ENCODE measurements at places on chromosomes 7 and 10. TPM values are rescaled to one million over a fixed set of nuclear protein-coding genes. Genes with fewer than 3 reads are reported as not detected.

SPDYE5 gene
- total RNA-seq: not detected

THNSL1 gene
- total RNA-seq: 2.1 TPM

ANXA8 gene
- total RNA-seq: not detected

SLC12A9 gene
- total RNA-seq: 72.6 TPM

MACROH2A2 gene
- total RNA-seq: 3.8 TPM

ZNF736 gene
- 24.2 TPM for total RNA-seq

HBP1 gene
- total RNA-seq: 211 TPM

SAMD9 gene
- 42.2 TPM for total RNA-seq

TFAM gene
- 39.2 TPM for total RNA-seq

PFKFB3 gene
- total RNA-seq: 93.9 TPM

C10orf62 gene
- total RNA-seq: not detected

TWIST1 gene
- total RNA-seq: 0.18 TPM

ZNF727 gene
- total RNA-seq: 0.85 TPM

ACADSB gene
- 33.2 TPM for total RNA-seq

DNA sequence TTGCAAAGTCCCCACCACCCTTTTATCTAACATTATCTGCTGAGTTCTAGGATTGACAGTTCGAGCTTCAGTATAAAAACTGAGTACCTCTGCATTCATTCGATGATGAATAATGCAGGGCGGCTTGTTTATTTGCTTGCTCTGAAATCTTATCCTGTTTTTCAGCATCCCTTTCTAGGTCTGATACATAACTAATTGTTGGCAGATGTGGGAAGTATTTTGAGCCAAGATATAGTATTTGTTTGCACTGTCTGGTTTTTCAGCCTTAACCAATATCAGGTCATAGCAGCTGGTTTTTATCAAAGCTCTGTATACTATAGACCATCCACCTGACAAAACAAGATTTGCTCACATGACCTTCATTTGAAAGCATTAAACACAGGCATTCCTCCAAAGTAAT lies 161.4 kb downstream of the TFEC start:
- H3K4me3 ChIP-seq: no peak overlapping the region
- no peaks in the 10 kb centered on the region for H3K36me3 ChIP-seq
- H3K27me3 ChIP-seq: no peaks in the 10 kb centered on the region

DNA sequence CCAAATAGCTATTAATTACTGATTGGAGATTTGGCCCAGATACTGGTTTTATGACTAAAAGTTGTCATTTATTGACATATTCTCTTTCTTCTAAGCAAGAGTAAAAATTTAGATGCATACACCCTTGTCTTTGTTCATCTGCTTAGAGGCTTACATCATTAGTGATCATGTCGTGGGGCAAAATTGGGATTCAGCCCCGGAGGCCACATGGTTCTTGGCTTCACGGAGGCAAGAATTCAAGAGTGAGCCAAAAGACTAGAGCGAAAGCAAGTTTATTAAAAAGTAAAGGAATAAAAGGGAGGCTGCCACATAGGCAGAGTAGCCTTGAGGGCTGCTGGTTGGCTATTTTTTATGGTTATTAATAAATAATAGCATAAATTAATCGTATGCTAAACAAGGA lies 41.1 kb downstream of the MINPP1 start:
- no peaks in the 10 kb centered on the region for H3K4me1 ChIP-seq
- no peaks in the 10 kb centered on the region for H3K27me3 ChIP-seq
- no peak overlapping the region for H3K4me3 ChIP-seq
- no peak for DNase-seq

DNA sequence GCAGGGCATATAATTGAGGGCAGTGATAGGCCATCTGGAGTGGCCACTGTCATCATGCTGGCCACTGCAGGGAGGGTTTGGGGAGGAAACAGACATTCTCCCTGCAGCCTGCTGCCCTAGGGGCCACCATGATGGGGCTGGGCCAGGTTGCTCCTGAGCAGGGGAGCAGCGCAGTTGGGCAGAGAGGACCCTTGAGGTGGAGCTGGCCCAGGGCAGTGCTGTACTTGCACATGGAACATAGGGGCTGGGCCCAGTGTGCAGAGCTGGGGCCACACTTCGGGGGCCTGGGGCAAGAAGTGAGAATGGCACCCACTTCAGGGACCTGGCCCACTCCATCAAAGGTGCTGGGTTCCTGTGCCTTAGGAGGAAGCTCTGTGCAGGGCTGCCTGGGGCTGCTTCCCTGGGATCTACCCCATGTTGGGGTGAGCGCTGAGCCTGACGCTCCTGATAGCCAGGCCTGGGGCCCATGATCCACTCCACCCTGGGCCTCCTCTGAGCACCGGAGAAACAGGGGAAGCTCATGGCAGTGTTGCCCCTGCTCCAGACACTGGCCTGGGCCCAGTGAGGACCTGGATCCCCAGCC lies 21.3 kb upstream of the NUB1 start:
- H3K27ac ChIP-seq: no peak overlapping the region
- no peak overlapping the region for H3K4me3 ChIP-seq
- H3K4me1 ChIP-seq: no peaks in the 10 kb centered on the region
- H3K36me3 ChIP-seq: no peaks in the 10 kb centered on the region

GRCh38 chr10:73018632-73019031 lies 64.0 kb upstream of the PLA2G12B start:
- H3K27me3 ChIP-seq: no peaks in the 10 kb centered on the region
- H3K4me3 ChIP-seq: no peak overlapping the region
- H3K4me1 ChIP-seq: no peaks in the 10 kb centered on the region
- no peak overlapping the region for H3K27ac ChIP-seq
- H3K36me3 ChIP-seq: peaks cover 41% of the 10 kb centered on the region

DNA sequence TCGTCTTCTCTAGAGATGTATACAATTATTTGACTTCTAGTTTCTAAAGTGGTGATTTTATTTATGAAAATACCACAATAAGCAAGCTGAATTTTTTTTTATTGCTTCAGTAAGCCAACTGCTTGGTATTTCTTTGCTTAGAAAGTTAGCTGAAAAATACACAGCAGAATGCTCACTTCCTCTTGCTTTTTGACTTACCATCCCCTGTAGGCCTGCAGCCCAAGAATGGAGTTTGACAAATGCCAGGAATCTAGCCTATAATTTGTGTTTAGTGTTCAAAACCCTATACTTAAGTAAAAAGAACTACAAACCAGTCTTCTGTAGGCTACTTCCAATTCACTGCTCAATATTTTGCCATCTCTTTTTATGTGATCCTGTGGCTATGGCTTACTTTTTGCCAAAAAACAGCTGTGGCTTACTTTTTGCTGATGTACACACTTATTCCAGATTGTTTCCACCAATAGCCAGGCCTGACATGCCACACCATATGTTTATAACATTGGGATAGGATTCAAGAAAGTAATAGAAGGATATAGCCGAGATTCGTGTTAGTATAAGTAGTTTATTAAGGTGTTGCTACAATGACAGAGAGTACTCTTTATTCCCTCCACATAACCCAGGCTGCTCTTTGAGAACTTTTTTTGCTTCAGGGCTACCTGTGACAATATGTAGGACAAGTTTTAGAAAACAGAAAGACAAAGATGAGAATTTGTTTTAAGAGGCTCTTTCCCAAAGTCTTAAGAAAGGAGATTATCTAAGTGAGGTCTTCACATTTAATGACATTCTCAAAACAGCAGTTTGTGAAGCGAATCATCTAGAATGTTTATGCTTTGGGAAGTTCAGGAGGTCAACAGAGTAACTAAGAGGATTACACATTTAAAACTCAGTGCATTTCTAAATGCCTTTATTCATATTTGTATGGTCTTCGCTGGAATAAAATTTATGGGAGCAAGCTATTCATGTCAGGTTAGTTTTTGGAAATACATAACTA lies 263.9 kb upstream of the FZD1 start:
- no peaks in the 10 kb centered on the region for H3K27me3 ChIP-seq
- DNase-seq: no peak
- no peak overlapping the region for H3K4me3 ChIP-seq
- H3K27ac ChIP-seq: no peak overlapping the region

DNA sequence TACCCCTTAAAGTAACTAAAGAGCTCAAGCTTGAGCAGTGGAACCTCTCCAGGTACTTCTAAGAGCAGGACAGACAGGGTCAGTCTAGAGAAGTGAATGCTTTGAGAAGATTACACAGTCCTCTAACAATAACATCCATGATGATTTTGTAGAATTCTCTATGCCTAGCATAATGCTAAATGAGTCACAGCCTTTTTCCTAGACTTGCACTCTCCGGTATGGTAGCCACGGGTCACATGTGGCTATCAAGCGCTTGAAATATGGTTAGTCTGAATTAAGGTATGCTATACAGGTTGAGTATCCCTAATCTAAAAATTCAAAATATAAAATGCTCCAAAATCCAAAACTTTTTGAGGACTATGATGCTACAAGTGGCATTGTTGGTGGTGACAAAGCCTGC lies 166.6 kb upstream of the MKLN1 start:
- H3K27me3 ChIP-seq: peaks cover 2% of the 10 kb centered on the region
- H3K36me3 ChIP-seq: no peaks in the 10 kb centered on the region
- no peak overlapping the region for H3K27ac ChIP-seq

GRCh38 chr7:117493460-117493859 lies 13.6 kb downstream of the CFTR start:
- H3K27ac ChIP-seq: no peak overlapping the region
- no peak for DNase-seq
- no peaks in the 10 kb centered on the region for H3K27me3 ChIP-seq

DNA sequence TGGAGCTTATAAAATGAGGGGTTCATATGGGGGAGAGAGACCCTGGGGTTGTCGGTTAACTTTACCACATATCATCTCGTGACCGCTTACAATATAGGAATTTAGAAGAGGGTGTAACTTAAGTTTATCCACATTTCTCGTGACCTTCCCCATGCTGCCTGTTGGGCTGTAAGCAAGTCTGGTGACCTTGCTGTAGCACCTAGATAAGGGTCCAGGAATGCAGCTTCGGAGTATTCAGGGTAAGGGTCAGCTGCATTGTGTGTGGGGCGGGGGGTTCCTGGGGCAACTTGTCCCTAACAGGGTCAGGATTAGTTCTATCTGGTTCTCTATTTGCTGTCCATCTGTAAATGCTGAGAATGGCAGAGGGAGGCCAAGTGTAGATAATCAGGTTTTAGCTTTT lies 1.3 kb upstream of the CHST3 start:
- DNase-seq: no peak
- no peaks in the 10 kb centered on the region for H3K36me3 ChIP-seq
- H3K4me3 ChIP-seq: no peak overlapping the region

DNA sequence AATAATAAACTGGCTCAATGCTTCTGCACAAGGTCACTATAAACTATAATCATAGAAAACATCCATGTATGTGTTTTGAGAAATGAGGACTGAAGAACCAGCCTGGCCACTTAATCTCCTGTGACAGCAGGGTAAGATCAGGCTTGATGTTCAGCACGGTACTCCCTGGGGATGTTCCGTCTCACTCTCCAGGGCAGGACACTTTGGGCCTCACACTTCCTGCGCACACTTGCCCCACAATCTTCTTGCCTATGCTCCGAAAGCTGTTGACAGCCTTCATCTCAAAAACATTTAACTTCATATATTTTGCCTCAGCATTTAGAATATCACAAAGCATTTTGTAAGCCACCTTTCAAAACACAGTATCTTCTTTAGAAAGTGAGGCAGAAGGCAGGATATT lies 92.7 kb downstream of the PARD3 start:
- H3K4me1 ChIP-seq: no peaks in the 10 kb centered on the region
- H3K4me3 ChIP-seq: no peak overlapping the region
- H3K36me3 ChIP-seq: no peaks in the 10 kb centered on the region

GRCh38 chr10:132296666-132297443 lies 10.9 kb downstream of the STK32C start:
- no peaks in the 10 kb centered on the region for H3K36me3 ChIP-seq
- peaks cover 19% of the 10 kb centered on the region for H3K27me3 ChIP-seq
- no peak overlapping the region for H3K27ac ChIP-seq

- H3K27ac ChIP-seq: no peak overlapping the region
- no peaks in the 10 kb centered on the region for H3K36me3 ChIP-seq
- H3K27me3 ChIP-seq: no peaks in the 10 kb centered on the region
- H3K4me1 ChIP-seq: no peaks in the 10 kb centered on the region
These were observed 147.8 kb upstream of the SEMA3E start for GRCh38 chr7:83796760-83797159.

DNA sequence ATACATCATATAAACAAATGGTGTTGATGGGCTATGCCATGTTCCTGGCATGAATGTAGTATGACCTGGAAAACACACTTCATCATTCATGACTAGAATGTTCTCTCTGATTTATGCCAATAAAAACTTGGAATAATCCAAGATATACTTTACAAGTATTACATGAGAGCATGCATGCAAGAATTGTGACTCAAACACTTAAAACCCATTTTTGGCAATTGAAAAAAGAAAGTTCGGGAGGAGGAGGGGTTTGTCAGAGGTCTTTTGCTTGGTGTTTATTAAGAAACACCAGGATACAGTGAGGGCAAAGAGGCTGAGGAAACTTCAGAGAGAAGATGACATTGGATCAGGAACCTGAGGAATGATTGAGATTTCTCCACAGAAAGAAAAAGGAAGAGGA lies 10.2 kb upstream of the CUL1 start:
- no peak overlapping the region for H3K27ac ChIP-seq
- no peak overlapping the region for H3K4me3 ChIP-seq
- no peaks in the 10 kb centered on the region for H3K4me1 ChIP-seq

DNA sequence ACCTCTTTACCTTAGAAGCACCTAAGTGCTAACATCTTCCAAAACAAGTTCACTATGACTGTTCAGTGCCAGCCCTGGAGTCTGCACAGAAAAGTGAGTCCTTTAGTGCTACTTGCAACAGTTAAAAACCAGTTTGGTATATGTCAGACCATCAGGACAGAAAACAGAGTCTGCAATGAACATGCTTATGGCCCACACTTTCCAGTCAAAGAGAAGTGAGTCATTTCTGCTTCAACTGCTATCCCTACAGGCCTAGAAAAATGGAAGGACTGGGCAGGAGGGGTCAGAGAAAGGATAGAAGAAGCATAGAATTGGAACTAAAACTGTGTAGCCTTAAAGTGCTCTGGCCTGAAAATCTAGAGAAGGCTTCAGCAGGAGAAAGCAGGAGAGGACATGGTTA lies 108.0 kb downstream of the PDE1C start:
- H3K4me3 ChIP-seq: no peak overlapping the region
- H3K4me1 ChIP-seq: no peaks in the 10 kb centered on the region
- no peak for DNase-seq
- no peaks in the 10 kb centered on the region for H3K36me3 ChIP-seq

GRCh38 chr10:86770412-86770960 lies 14.1 kb downstream of the BMPR1A start:
- no peaks in the 10 kb centered on the region for H3K27me3 ChIP-seq
- DNase-seq: no peak
- no peaks in the 10 kb centered on the region for H3K4me1 ChIP-seq
- no peaks in the 10 kb centered on the region for H3K36me3 ChIP-seq
- H3K27ac ChIP-seq: no peak overlapping the region

DNA sequence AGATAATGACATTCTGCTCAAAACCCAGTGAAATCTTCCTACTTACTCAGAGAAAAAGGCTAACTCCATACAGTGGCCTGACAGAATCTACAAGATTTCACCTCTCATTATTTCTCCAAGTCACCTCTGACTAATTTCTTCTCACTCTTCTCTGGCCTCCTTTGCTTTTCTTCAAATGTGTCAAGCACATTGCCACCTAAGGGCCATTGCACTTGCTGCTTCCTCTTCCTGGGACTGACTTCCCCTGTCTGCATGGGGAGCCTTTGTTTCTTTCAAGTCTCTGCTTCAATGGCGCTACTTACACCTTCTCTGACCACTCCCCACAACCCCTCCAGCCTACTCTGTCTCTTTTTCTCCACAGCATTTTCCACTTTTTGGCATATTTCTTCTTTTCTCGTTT lies 36.0 kb downstream of the PRTFDC1 start:
- H3K36me3 ChIP-seq: no peaks in the 10 kb centered on the region
- H3K27me3 ChIP-seq: no peaks in the 10 kb centered on the region
- H3K4me1 ChIP-seq: peaks cover 9% of the 10 kb centered on the region
- H3K4me3 ChIP-seq: no peak overlapping the region
- no peak for DNase-seq

GRCh38 chr7:102916881-102917280 lies 4.1 kb downstream of the LRRC17 start:
- H3K27me3 ChIP-seq: no peaks in the 10 kb centered on the region
- no peak overlapping the region for H3K27ac ChIP-seq
- no peak overlapping the region for H3K4me3 ChIP-seq
- no peaks in the 10 kb centered on the region for H3K36me3 ChIP-seq
- DNase-seq: no peak

All from T-cell (primary cell).